ENCODE measurements at places on chromosomes 5 and 9.

GRCh38 chr5:149745-150485 lies 41.4 kb upstream of the LRRC14B start:
- DNase-seq, result no peak

- no peak for DNase-seq
Observed at GRCh38 chr9:2657427-2657826, 35.8 kb downstream of the VLDLR start.

DNA sequence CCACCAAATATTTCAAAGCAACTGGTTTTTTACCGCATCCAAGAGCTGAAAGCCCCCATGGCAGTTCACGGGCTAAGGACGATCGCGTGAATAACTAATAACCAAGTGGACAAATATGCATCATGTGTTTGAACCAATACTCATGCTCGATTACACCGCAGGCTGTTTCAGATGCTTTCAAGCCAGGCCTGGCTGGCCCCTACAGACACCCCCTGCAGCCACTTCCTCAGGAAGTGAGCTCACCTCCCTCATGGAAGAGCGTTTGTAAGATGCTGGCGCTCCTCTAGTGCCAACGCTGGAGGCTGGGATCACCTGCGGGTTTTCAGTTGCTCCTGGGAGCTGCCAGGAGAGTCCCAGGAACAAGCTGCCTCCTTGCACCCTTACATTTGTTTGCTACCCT lies 53.9 kb upstream of the PTCH1 start:
- DNase-seq, result no peak

- DNase-seq, result no peak
Observed at GRCh38 chr5:132591145-132591544, 34.4 kb downstream of the RAD50 start.

DNA sequence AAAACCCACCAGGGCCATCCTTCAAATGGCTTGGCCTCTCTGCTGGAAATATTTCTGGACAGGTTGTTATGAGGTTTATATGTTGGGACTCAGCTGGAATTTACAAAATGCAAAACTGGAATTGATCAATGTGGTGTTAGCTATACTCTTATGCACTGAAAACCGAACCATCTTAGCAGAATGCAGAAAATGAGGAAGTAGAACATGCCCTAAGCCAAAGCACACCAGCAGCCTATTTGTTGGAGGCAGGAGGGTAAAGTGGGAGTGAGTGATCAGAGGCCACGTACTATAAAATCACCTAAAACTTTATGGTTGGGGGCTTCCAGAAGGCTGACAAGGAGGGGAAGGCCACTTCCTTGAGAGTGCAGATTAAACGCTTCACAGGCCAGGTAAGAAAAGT lies 63.6 kb upstream of the C5orf63 start:
- no peak for DNase-seq

GRCh38 chr9:72633966-72634365 lies 112.6 kb downstream of the TMC1 start:
- no peak for DNase-seq

GRCh38 chr9:123924727-123925126 lies 5.2 kb downstream of the DENND1A start:
- DNase-seq, result no peak

GRCh38 chr5:172076761-172077244 lies 70.4 kb upstream of the FBXW11 start:
- DNase-seq, result no peak

DNA sequence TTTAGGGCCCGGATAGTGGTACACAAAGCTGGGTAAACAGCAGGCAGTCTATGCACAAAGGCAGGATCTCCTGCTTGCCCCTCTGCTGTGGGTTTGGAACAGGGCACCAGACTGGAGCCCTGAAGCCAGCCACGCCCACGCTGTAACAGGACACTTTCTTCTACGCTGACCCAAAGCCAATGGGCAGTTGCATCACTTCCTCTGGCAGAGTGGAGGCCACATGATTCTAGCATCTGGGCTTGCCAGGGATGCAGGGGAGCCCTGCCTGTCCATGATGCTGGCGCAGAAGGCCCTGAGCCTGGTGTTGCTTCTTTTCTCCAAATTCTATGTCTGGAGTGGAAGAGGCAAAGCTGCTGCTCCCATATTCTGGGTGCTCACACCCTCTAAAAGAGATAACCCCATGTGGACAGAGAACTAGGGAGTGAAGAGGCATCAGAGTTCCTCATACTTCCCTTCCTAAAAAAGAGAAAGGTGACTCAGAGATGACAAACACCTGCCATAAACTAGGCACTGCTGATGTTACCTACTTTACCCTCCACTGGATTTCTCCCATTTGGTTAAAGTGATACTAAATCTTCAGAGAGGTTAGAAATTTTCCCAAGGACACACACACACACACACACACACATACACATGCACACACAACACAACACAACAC lies 260.3 kb upstream of the KLF4 start:
- DNase-seq, result no peak
